ENCODE measurements at places on chromosomes 13 and 19.

GRCh38 chr13:79529817-79530216, 48.9 kb downstream of the NDFIP2 start:
- DNase-seq, result no peak

DNA sequence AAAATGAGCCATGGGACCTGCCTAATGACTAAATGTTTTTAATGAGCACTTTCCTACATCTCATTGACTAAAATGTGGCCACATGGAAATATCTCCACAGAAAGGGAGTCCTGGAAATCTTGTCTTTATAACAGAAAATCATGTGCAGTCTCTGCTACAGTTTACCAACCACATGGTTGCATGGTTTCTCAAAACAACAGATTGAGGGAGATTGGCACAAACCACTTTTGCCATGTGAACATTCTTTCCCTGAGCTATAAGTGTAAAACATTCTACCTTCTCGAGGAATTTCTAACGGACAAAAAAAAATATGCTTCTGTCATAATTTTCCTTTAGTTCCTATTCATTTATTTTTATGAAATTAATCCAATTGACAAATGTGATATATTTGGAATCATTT, 218.9 kb upstream of the SLITRK5 start:
- no peak for DNase-seq

GRCh38 chr19:28075229-28075628, 1137.7 kb downstream of the UQCRFS1 start:
- no peak for DNase-seq

DNA sequence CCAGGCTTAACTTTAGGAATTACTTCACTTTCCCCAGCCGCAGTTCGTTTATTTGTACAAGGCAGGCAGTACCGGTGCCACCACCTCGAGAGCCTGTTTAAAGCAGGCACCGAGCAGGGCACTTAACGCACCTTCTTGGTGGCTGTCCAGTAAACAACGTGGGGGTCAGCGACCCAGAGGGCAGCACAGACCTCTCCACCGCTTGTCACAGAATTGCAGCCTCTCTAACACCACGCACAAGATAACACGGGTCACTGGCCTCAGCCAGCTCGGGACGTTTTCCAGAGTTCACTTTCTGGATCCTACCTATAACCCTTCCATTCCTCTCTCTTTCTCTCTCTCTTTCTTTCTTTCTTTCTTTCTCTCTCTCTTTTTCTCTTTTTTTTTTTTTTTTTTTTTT, 16.8 kb upstream of the ELAVL1 start:
- no peak for DNase-seq

DNA sequence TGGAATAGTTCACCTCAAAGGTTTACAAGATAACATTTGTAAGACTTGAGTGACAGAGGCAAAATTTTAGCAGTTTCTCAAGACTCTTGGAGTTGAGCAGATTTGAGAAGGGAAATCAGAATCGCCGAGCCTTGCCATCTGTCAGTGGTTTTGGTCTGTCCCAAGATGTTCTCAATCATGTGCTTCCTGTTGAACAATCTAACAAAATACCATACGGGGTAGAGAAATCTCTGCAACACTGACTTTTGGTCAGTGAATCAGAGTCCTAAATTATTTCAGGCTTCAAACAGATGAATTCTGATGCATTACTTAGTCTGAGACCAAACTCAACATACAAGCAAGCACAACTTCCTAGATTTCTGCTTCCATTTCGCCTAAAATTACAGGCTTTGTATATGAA, 3.8 kb downstream of the KCTD12 start:
- DNase-seq, result no peak

DNA sequence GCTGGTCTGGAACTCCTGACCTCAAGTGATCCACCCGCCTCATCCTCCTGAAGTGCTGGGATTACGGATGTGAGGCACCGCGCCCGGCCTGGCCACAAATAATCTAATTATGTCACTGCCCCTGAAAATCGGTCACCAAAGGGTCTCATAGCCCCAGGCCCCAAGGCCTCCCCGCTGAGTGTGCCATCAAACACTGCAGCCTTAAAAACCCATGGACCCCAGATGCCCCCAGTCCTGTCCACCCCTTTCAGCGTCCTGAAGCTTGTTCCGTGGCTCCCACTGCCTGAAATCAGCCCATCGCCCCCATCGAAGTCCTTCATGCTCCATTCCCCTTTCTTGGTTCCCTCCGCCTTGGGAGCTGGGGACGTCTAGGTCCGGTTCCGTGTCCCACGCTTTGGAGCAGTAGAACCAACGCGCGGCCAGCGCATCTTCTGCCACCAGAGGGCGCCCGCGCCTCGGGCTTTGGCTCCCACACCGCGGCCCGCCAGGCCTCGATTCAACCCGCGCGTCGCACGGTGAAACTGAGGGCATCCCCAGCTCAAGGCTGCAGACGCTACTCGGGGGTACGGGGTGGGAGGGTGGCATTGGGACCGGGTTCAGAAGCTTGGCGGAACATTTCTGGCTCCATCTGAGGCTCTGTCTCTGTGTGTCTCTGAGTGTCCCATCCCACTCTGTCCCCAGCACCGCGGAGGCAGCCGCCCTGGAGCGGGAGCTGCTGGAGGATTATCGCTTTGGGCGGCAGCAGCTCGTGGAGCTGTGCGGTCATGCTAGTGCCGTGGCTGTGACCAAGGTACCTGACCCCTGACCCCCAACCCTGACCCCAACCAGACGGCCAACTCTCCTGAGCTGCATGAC, 3.5 kb downstream of the YJEFN3 start:
- DNase-seq, result no peak

DNA sequence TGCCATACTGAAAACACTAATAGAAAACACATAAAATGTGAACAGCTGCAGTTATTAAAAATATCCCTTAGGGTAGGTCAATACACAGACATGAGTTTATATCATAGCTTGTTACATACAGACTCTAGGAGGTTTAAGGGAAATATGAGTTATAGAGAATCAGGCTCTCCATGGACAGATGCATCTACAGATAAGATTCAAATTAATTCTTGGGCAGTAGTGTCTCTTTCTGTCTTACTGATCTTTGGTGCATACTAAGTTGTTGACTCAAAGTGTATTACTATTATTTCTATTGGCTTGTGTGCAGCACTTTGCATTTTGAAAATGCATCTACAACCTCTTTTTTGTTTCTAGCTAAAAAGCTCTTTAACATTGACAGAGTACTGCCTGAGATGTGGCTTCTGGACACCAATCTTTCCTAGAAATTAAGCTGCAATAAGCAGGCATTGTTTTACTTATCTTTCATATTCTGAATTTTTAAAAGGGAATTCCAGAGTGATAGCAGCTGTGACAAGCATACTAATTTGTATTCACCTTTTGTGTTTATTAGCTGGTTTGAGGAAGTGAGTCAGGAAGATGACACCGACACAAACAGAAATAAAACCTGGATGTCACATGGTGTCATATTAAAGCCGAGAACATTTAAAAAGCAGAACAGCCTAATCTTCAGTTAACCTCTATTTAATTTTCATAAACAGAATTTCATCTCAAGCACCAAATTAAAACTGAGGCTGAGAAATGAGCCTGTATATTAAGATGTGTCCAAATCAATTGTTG, 399.0 kb downstream of the PCDH9 start:
- no peak for DNase-seq

GRCh38 chr13:98792785-98793495, 40.5 kb upstream of the SLC15A1 start:
- no peak for DNase-seq

DNA sequence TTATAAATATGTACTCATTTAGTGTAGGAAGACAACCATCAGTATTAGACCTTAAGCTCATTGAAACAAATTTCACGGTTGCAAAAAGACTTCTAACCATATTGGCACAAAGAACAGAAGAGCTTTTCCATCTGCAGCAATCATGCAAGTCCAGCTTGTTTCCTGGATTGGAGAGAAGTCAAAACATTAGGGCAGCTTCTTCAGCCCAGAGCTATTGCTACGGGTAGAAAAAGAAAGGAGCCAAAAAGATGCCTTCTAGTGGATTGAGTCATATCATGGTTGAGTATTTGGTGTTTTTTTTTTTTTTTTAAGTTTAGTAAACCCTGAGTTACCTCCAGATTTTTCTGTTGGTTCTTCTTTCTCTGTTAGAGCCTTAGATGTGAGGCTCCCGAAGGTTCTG, 99.8 kb downstream of the WDFY2 start:
- DNase-seq, result no peak

- no peak for DNase-seq
These were observed 19.1 kb downstream of the ZNF575 start for GRCh38 chr19:43552198-43552450.

DNA sequence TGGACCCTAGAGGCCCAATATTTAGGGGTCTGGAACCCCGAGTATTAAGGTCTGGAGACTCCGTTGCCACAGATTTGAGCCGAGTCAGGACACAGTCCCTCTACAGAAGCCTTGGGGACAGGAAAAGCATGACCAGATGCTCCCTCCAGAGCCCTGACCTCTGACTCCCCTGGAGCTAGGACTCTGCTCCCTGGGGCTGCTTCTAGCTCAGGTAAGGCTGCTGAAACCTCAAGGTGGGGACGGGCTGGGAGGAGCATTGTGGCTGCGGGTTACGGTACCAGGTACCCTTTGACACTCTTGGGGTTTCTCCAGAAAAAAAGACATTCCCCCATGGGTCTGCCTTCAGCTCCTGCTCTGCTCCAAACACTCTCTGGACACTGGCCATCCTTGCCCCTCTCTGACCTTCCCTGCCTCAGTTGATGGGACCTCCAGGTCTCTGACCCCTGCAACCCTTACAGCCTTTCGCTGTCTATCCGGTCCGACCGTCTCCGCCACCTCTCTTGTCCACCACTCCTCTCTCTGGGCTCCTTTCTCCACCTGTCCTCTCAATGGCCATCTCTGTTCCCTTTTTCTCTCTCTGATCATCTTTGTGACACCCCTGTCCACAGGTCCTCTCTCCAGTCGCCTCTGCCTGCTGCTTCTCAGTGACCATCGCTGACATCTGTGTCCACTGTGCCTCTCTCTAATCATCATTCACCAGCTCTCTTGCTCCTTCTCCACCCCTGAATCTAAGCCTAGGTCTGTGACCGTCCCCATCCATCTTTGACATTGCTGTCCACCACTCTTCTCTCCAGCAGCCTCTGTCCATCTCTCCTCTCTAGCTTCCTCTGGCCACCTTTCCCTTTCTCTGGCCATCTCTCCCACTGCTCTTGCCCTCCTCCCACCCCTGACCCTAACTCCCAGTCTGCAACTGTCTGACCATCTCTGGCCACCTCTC, 1.4 kb downstream of the LRFN3 start:
- no peak for DNase-seq

- no peak for DNase-seq
These were observed 363.2 kb downstream of the SLITRK6 start for GRCh38 chr13:85436029-85436428.

- no peak for DNase-seq
These were observed 152.5 kb downstream of the COL4A1 start for GRCh38 chr13:110154410-110154933.

DNA sequence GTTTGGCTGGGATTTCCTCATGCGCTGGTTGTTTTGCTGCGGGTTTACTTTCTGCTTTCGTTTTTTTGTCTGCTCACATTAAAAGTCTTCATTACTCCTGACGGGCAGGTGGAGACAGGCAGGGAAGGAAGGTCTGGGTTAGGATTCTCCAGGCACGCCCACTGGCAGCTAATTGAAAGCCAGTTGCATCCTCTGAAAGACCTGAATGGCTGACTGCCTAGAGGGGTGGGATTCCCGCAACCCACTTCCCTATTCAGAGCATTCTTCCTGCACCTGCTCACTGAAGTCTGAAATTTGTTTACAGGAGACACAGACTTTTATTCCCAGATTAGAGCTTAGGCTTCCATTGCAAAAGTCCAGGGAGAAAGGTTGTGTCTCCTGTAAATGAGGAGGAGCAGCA, 172.0 kb downstream of the UQCRFS1 start:
- no peak for DNase-seq

DNA sequence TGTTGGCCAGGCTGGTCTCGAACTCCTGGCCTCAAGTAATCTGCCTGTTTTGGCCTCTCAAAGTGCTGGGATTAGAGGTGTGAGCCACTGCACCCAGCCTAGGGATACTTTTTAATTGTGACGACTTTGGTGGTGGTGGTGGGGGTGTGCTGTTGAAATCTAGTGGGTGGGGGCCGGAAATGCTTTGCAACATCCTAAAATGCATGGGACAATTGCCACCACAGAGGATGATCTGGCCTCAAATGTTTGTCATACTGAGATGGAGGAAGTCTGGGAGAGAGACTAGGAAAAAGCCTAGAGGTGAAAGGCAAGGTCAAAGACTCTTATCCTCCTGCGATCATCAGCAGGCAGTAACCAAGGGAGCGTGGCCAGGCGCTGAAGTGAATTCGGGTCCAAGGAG, 1.4 kb downstream of the NWD1 start:
- no peak for DNase-seq

DNA sequence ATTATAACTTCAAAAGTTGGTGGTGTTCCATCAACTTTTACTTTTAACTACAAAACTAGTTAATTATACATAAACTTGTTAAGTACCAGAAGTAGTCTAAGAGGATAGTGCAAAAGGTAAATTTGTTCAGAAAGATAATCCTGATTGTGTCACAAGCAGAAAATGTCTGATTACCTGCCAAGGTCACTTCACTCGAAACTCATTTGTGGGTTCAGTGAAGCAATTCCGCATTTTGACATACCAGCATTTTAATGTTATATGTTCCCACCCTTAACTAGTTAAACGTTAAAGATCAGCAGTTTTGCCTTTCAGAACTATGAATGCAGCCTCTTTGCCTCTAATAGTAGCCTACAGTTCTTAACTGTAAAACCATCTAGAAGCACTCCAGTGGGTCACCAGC, 5.6 kb downstream of the EDNRB start:
- DNase-seq, result no peak

GRCh38 chr19:3698974-3699740, 1.1 kb downstream of the PIP5K1C start:
- DNase-seq, result no peak

DNA sequence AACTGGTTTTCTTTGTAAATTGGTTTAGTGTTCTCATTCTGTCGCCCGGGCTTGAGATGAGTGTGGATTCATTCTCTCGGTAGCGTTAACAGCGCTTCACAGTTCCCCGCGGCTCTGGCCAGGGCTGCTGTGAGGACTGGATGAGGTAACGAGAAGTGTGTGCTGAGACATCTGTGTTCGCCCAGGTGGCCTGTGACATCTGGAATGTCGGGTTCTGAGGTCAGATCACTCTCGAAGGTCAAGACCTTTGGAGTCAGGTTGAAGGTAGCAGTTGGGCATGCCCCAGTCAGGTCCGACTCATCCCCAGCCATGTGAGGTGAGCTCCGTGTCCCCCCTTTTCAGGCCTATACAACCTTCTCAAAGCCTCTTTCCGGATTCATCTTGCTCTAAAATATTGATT, 13.4 kb upstream of the TUBGCP3 start:
- DNase-seq, result no peak

GRCh38 chr13:48478391-48478790, 54.5 kb downstream of the RCBTB2 start:
- no peak for DNase-seq

DNA sequence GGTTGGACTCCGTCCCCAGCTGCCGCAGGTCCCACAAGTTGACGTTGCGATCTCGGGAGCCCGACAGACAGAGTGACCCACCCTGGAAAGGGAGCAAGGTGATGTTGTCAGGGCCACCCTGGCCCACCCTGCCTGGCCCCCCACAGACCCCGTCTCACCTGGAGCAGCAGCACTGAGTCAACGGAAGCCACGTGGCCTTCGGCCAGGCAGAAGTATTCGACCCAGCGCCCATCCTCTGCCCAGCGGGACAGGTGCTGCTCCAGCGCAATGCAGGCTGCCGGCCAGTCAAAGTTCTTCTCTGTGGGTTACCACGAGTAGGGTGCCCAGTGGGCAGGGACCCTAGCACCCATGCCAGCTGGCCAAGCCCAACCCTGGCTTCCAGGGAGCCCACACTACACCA, 1.8 kb downstream of the FBXW9 start:
- no peak for DNase-seq

Measured in esophagus muscularis mucosa (tissue), 4 donors.